Stimulated activated CD8-positive, alpha-beta memory T cell treated with anti-CD3 and anti-CD28 coated beads, Interleukin-4, amount 100 ng/mL, for 1 hour (primary cell): ENCODE measurements at places on chromosomes 4 and X.

- no peak for DNase-seq
Measured at GRCh38 chr4:150590631-150591030, 8.7 kb downstream of the MAB21L2 start.

- no peak for DNase-seq
Measured at GRCh38 chr4:124092541-124092984, 620.0 kb downstream of the ANKRD50 start.

DNA sequence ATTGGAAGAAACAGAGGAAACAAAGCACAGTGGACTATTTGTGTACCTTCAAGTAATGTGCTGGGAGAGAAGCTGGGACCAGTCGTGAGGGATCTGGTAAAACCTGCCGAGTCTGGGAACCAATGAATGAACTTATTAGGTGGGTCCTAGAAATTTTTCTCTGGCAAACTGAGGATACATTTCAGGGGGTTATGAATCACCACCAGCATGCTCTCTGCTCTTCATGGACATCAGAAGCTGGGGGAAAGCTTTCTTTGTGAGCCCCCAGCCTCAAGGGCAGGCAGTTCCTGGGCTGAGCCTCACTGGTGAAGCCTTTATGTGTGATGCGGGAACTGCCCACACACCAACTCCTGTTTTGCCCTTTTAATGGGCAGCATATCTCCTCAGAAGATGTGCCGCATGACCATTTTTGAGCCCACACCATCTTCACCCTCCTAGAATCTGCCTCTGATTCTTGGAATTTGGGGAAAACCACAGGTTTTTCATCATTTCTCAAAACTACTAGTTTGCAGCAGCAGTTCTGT lies 95.4 kb upstream of the ENPP6 start:
- no peak for DNase-seq

DNA sequence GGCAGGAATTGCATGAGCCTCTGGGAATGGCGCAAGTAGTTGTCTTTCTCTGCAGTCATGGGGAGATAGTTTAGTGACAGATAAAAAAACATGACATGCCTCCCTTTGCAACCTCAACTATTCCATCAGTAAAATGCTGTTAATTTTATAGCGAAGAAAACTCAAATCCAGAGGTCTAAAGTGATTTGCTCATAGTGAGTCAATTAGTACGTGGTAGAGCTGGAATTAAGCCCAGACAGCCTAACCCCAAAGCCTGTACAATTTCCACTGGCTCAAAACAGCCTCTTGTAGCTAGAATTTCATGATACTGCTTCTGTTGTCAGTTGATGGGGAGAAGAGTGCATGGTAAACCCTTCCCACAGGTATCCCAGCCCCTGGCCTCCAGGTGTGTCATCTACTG lies 81.3 kb upstream of the TRPC5 start:
- no peak for DNase-seq

GRCh38 chrX:7889135-7889534 lies 38.1 kb downstream of the PNPLA4 start:
- DNase-seq: no peak

DNA sequence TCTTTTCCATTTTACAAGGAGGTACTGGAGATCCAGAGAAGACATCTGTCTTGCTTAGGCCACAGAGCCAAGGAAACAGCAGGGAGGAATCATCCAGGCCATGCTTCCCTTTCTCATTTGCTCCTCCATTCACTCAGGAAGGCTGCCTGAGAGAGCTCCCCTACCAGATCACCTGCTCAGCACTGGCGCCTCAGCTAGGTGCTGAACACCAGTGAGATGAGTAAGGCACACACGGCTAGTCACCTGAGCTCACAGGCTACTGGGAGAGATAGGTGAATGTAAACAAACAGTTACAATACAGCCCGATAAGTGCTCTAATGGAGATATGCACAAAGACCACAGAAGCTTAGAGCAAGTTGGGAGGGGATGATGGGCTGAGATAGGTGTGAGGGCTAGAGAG lies 149.8 kb upstream of the ARHGEF9 start:
- DNase-seq: no peak

GRCh38 chr4:5940470-5941203 lies 47.8 kb upstream of the CRMP1 start:
- no peak for DNase-seq

GRCh38 chrX:65894133-65894532 lies 145.7 kb downstream of the VSIG4 start:
- no peak for DNase-seq

DNA sequence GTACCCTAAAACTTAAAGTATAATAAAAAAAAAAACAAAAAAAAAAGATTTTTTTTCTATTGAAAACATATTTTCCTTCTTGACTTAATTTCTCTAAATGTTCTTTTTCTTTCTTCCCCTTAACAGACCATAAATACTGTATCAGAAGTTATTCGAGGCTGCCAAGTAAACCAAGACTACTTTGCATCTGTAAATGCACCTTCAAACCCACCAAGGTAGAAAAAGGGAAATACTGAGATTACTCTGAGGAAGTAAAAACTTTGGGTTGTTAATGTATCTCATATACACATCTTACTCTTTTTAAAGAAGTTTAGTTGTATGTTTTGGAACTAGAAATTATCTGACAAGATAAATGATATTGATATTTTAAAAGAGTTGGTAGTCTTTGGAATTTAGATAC lies 65.6 kb downstream of the USO1 start:
- no peak for DNase-seq

DNA sequence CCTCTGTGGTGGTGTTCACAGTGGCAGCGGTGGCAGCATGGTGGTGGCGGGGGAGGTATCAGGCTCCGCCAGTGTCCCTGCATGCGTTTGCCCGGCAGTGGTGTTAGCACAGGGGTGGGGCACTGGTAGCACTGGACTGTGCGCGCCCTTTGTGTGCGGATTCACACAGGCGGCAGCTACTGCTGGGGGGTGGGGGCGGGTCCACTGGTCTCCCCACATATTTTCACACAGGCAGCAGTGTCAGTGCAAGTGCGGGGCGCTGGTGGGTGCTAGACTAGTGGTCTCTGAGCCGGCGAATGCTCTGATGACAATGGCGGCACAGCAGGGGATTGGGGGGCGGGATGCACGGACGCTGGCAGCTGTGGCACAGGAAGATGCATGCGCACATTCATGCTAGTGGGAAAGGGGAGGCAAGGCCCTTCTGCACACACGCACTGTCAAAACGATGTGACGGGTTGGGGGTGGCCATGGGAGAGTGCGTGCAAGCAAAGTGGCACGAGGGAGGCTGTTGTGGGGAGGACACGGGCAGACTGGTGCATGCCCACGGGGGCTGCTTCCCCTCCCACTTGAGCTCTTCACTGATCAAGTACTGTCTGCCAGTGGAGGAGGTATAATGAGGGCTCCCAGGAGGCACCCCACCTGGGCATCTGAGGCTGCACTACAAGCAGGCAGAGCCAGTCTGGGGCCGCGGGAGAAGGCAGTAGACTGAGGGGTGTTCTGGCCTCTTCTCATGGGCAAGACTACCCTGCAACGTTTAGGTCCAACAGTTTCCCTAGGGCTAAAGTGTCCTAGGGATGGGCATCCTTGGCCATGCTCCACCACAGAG lies 53.0 kb downstream of the POF1B start:
- DNase-seq: no peak

- no peak for DNase-seq
Measured at GRCh38 chr4:81620442-81620841, 148.7 kb upstream of the RASGEF1B start.

DNA sequence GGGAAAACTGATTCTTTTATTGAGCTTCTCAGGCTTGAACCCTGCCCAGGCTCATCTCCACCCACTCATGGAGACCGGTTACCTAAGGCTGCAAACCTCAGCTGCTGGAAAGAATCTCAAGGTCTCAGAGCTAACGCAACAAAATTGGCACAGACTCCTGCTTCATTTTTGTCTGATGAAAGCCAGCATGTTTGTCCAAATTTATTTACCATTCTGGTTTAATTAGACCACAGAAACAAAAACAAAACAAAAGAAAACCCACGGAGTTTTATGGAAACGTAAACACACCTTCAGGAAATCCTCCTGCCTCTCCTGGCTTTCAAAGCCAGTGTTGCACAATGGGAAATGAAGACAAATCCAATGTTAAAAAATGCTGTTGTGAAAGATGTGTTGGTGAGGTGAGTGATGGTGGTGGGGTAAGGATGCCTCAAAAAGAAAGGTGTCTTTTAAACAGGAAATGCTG lies 56.4 kb upstream of the PDLIM3 start:
- DNase-seq: no peak

GRCh38 chr4:159104694-159105414 lies 2.0 kb downstream of the RAPGEF2 start:
- DNase-seq: no peak

GRCh38 chr4:116926631-116927295 lies 158.6 kb downstream of the TRAM1L1 start:
- DNase-seq: no peak

- no peak for DNase-seq
Measured at GRCh38 chr4:144699565-144699964, 53.6 kb downstream of the HHIP start.

- DNase-seq: no peak
Measured at GRCh38 chrX:66638591-66639500, at the start of gene EDA2R. EDA2R (minus strand) TSS chrX:66639078; CDS start chrX:66616020, 23,058 bp downstream.

GRCh38 chrX:9957743-9958142 lies 9.4 kb upstream of the CLDN34 start:
- DNase-seq: no peak

GRCh38 chrX:109601486-109601885 lies 23.5 kb downstream of the KCNE5 start:
- DNase-seq: no peak

- DNase-seq: no peak
Measured at GRCh38 chr4:153369021-153369420, 24.5 kb downstream of the MND1 start.

GRCh38 chrX:10223781-10224180 lies 67.0 kb downstream of the CLCN4 start:
- DNase-seq: no peak

DNA sequence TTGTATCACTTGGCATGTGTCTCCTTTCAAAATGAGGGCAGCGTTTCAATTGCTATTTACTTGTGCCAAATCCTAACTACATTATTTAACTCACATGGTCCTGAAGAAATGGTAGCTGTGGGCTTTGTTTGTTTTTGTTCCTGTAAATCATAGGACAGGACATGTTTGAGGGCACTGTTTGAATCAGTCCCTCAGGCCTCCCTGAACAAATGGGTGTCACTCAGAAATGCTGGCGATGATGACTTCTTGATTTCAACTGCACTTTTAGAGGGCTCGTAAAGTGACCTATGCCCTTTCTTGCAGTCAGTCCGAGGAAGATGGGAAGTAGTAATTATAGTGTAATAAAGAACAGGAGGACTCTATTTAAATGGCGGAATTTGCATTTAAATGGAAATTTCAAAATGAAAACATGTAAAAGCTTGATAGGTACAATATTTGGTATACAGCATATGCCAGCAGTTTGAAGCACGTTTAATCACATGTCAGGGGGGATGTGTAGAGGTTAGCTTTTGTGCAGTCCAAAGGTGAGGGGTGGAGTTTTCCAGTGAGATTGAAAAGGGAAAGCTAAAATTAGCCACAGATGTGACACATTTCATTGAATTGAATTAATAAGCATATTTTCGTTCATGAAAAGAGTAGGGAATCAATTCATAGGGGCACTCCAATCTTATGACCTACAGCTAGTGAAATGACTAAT lies 1958.7 kb upstream of the IGFBP7 start:
- no peak for DNase-seq

DNA sequence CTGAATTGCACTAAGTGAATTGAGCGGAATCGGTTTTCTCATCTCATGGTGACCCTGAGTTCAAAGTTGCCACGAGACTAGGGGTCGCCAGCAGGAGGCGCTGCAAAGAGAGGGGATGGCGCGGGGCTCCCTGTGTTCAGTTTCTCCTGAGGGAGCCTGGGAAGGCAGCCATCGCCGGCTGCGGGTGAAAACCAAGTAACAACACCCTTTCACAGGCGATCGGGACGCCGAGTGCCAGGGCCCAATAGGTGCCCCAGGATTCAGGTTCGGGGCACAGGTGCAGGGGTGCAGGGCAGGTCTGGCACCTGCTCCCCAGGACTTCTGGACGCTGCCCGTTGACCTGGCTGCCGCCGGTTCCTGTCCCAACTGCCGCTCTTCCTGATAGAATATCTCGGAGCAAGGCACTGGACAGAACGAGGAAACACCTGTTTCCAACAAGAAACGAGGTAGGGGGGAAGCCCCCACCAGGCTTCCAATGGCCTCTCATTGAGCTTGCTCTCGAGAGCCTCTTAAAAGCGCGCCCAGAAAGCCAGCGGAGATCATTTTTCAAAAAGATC lies 1.1 kb upstream of the FGF16 start:
- no peak for DNase-seq

- DNase-seq: no peak
Measured at GRCh38 chrX:16712548-16713155, at the start of gene CTPS2. CTPS2 (minus strand) TSS chrX:16712669; CDS start chrX:16702902, 9,767 bp downstream.

- no peak for DNase-seq
Measured at GRCh38 chrX:85590638-85591037, 211.2 kb upstream of the POF1B start.

GRCh38 chrX:9378980-9379696 lies 85.7 kb upstream of the TBL1X start:
- no peak for DNase-seq

DNA sequence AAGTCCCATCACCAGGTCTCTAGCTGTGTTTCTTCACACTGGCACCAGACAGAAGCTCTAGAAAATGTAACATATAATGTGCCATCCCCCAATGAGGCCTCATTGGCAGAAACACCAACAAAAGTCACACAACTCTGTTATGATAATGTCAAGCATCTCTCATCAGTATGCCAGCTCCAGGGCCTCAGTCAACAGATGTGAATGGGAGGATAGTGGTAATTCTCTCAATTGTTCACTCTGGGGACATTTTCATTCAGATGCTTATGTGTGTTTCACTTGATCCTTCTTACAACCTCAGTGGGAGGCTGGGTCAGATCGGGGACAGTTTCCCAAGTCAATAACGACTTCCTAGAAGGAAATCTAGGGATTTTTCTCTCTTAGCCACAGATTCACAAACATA lies 57.5 kb upstream of the SCOC start:
- no peak for DNase-seq

DNA sequence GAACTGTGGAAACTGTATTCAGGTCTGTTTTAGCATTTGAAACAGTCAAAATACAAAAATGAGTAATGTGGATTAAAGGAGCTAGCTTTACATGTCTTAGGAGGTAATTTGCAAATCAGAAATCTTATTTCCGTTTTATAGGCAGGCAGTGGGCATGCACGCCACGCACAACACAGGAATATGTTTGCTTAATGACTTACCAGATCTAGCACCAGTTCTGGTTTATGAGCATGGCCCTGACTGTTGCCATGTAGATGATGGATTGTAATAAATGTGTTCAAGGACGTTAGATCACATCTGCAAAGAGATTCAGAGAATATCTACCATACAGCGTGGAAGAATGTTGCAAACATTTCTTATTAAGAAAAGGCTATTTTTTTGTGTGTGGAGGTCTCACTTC lies 344.5 kb upstream of the NR3C2 start:
- no peak for DNase-seq

DNA sequence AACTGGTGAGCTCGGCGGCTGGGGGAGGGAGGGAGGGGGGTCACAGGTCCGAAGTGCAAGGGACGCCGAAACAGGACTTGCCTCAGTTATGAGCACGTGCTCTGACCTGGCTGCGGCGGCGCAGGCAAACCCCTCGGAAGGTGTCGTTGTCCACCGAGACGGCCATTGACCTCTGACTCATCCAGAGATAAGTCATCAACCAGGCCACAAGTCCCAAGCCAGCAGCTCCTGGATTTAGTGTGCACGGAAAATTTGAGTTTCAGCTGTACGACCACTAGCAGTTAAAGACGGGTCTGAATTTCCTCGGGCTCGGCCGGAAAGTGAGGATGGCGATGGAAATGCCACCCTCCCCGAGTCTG lies 674 bp downstream of the SH3D19 start:
- DNase-seq: no peak
